Smooth muscle cell of the pulmonary artery (primary cell): ENCODE measurements at places on chromosomes 2 and 18. TPM values are rescaled to one million over a fixed set of nuclear protein-coding genes. Genes with fewer than 3 reads are reported as not detected.

The CRYBA2 gene
- not detected in 2 replicates for total RNA-seq

The PKP4 gene
- 34.3 and 34.7 TPM in 2 replicates for total RNA-seq

The STAT4 gene
- 0.56 and 5.4 TPM in 2 replicates for total RNA-seq

The MIB1 gene
- 60.9 and 63.2 TPM in 2 replicates for total RNA-seq

The ZNF142 gene
- 9.1 and 15.4 TPM in 2 replicates for total RNA-seq

The CXCR2 gene
- total RNA-seq, result not detected in 2 replicates

The SGO2 gene
- 2.4 and 5.1 TPM in 2 replicates for total RNA-seq

The GPBAR1 gene
- 0.03 and 0.13 TPM in 2 replicates for total RNA-seq

The ST8SIA3 gene
- total RNA-seq, result not detected in 2 replicates

The MFSD6 gene
- 4.6 and 12.9 TPM in 2 replicates for total RNA-seq

The LIPT1 gene
- total RNA-seq, result 6.0 and 6.6 TPM in 2 replicates

The SCTR gene
- not detected in 2 replicates for total RNA-seq

The CNPPD1 gene
- total RNA-seq, result 31.5 and 43.7 TPM in 2 replicates

The MC4R gene
- total RNA-seq, result not detected in 2 replicates

The SPATA3 gene
- total RNA-seq, result not detected in 2 replicates

The COL4A3 gene
- 2.6 and 3.5 TPM in 2 replicates for total RNA-seq

The IL1A gene
- 0.85 and 2.7 TPM in 2 replicates for total RNA-seq

The EPHA4 gene
- total RNA-seq, result 3.6 and 27.3 TPM in 2 replicates

The LRRC30 gene
- not detected in 2 replicates for total RNA-seq

The SCG2 gene
- total RNA-seq, result 5.1 and 37.2 TPM in 2 replicates

The MYO3B gene
- total RNA-seq, result 0.10 and 0.13 TPM in 2 replicates

The SNORC gene
- total RNA-seq, result 0.65 and 1.6 TPM in 2 replicates

The GRP gene
- not detected in 2 replicates for total RNA-seq

The KCNG3 gene
- not detected in 2 replicates for total RNA-seq

The ALLC gene
- total RNA-seq, result not detected in 2 replicates
